T-helper 17 cell (primary cell): ENCODE measurements at places on chromosomes 7 and 10. TPM values are rescaled to one million over a fixed set of nuclear protein-coding genes. Genes with fewer than 3 reads are reported as not detected.

EVX1 gene
- total RNA-seq = 0.21 TPM

DNA sequence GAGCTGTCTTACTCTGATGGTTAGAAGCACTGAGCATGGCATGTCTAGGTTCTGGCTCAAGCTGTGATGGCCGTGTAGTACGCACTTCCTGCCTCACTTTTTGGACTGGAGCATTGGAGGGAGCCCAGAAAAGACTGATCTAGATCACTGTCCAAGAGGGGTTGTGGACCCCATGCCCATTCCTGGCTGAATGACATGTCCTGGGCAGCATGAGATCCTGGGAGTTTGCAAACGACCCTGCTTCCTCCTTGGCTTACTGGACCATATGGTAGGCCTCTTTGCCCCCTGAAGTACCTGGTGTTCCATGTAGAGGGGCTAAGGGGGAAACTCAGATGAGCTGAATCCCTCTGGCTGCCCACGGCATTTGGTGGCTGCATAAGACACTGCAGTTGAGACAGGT, 36.7 kb downstream of the ARHGAP22 start:
- no peak for DNase-seq

DNA sequence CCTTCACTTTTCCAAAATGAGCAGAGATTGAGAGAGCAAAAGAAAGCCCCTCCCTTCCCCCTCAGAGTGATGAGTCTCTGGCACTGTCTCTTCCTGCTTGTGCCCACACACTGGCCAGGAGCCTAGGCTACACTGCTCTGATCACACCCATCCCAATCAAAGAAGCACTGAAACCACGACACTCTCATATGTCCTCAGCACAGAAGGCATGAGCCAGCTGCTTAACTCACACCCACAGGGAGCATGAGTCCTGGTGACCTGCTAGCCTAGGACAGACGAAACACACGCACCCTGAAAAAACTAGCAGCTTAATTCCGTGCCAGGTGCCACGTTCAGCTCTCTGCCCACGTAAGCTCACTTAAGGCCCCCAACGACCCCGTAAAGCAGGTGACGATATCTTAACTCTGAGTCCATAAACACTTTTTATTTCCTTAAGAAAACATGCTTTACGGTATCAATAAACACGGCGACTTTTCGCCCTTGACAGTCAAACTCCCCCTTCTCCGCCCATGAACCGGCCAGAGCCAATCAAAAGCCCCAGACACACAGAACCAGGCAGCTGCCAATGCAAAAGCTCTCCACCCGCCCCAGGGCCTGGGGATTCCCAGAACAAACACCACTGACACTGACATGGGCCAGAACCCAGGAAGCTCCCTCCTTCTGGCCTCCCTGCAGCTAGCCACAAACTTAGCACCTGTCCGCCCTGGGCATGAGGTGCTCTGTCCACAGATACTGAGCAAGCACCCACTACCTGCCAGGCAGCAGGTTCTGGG, 69.0 kb downstream of the TNRC18 start:
- DNase-seq = no peak

POMZP3 gene
- total RNA-seq = 20.2 TPM

PAX4 gene
- total RNA-seq = not detected

DNA sequence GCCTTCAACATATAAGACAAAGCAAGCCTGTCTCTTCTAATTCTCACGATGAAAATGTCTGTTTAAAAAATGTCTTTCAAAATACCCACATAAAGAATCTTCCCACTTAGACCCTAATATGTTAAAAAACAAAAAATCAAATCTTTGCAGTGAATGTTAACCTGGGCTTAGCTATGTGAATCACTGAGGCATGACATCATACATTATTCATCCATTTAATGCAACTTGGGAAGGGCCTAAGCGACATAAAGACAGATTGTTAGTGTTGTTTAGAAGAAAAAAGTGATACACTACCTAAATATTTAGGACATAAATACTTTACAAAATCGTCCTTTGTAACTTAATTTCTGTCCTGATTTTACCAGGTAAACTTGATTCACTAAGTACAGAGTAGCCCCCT, 648.5 kb upstream of the NRP1 start:
- no peak for DNase-seq

C10orf53 gene
- total RNA-seq = not detected
